Stomach (tissue), 19 donors: ENCODE measurements at places on chromosomes 7 and 10. TPM values are rescaled to one million over a fixed set of nuclear protein-coding genes. Genes with fewer than 3 reads are reported as not detected.

- DNase-seq, result no peak
- no peaks in the 10 kb centered on the region for H3K27me3 ChIP-seq
- H3K4me3 ChIP-seq, result no peak overlapping the region
- H3K4me1 ChIP-seq, result peaks cover 47% of the 10 kb centered on the region
- H3K27ac ChIP-seq, result no peak overlapping the region
Measured at GRCh38 chr7:25754751-25755150, 397.2 kb upstream of the NFE2L3 start.

- DNase-seq, result no peak
- peaks cover 73% of the 10 kb centered on the region for H3K4me1 ChIP-seq
- peaks cover 16% of the 10 kb centered on the region for H3K27me3 ChIP-seq
- H3K27ac ChIP-seq, result peak within 1 kb of the TSS; percentile 93
Measured at GRCh38 chr10:33334153-33334804, at the start of gene NRP1. NRP1 (minus strand) TSS chr10:33334667; CDS start chr10:33334382, 285 bp downstream.

- H3K4me1 ChIP-seq, result peaks cover 13% of the 10 kb centered on the region
- H3K4me3 ChIP-seq, result peak overlapping the region; percentile 73
- no peak for DNase-seq
Measured at GRCh38 chr7:90402785-90403173, 482 bp upstream of the CLDN12 start.

DNA sequence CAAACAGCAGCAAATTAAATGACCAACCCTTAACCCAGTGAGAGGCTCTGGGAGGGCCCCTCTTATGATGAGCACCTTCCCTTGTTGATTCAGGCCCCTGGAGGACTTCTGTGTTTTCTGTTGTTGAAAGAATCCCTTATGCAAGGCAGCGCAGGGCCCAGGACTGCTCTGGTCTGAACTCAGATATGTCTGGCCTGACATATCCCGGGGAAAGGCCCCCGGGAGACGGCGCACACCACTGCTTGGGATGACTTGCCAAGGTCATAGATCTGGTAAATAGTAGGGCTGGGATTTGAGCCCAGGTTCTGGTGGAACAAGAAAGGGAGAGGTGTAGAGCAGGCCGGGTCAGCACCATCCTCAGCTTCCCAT, 124.0 kb downstream of the AOAH start:
- DNase-seq, result no peak
- no peak overlapping the region for H3K27ac ChIP-seq
- no peaks in the 10 kb centered on the region for H3K4me1 ChIP-seq
- no peaks in the 10 kb centered on the region for H3K27me3 ChIP-seq
- no peaks in the 10 kb centered on the region for H3K36me3 ChIP-seq
- H3K4me3 ChIP-seq, result no peak overlapping the region

GRCh38 chr10:13291821-13292773, 7.8 kb downstream of the PHYH start:
- no peak overlapping the region for H3K27ac ChIP-seq
- H3K36me3 ChIP-seq, result peaks cover 58% of the 10 kb centered on the region
- no peaks in the 10 kb centered on the region for H3K27me3 ChIP-seq
- no peak for DNase-seq
- no peaks in the 10 kb centered on the region for H3K4me1 ChIP-seq

- no peak overlapping the region for H3K4me3 ChIP-seq
- no peaks in the 10 kb centered on the region for H3K4me1 ChIP-seq
- no peak for DNase-seq
- no peaks in the 10 kb centered on the region for H3K27me3 ChIP-seq
Measured at GRCh38 chr7:46253520-46253919, 332.4 kb upstream of the IGFBP3 start.

GRCh38 chr7:103689255-103689654, 243.2 kb upstream of the SLC26A5 start:
- DNase-seq, result no peak
- H3K4me3 ChIP-seq, result no peak overlapping the region
- no peaks in the 10 kb centered on the region for H3K4me1 ChIP-seq
- no peak overlapping the region for H3K27ac ChIP-seq
- H3K36me3 ChIP-seq, result no peaks in the 10 kb centered on the region

DNA sequence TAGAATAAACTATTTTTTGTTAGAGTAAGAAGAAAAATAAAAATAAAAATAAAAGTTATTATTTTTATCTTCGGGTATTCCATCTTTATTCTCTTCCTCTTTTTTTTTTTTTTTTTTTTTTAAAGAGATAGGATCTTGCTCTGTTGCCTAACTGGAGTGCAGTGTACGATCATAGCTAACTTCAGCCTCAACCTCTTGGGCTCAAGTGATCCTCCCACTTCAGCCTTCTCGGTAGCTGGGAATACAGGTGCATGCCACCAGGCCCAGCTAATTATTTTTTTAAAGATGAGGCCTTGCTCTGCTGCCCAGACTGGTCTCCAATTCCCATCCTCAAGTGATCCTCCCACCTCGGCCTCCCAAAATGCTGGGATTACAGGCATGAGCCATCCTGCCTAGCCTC, 15.4 kb downstream of the STAM start:
- no peak overlapping the region for H3K4me3 ChIP-seq
- H3K36me3 ChIP-seq, result peaks cover 4% of the 10 kb centered on the region
- no peaks in the 10 kb centered on the region for H3K27me3 ChIP-seq
- H3K4me1 ChIP-seq, result peaks cover 28% of the 10 kb centered on the region

GRCh38 chr7:146414373-146414772, 297.8 kb downstream of the CNTNAP2 start:
- H3K4me1 ChIP-seq, result no peaks in the 10 kb centered on the region
- H3K27me3 ChIP-seq, result no peaks in the 10 kb centered on the region
- H3K4me3 ChIP-seq, result no peak overlapping the region
- no peaks in the 10 kb centered on the region for H3K36me3 ChIP-seq
- DNase-seq, result no peak
- no peak overlapping the region for H3K27ac ChIP-seq

- no peaks in the 10 kb centered on the region for H3K27me3 ChIP-seq
- H3K36me3 ChIP-seq, result no peaks in the 10 kb centered on the region
- DNase-seq, result no peak
- no peak overlapping the region for H3K4me3 ChIP-seq
Measured at GRCh38 chr10:24434961-24435360, 226.0 kb downstream of the KIAA1217 start.

DNA sequence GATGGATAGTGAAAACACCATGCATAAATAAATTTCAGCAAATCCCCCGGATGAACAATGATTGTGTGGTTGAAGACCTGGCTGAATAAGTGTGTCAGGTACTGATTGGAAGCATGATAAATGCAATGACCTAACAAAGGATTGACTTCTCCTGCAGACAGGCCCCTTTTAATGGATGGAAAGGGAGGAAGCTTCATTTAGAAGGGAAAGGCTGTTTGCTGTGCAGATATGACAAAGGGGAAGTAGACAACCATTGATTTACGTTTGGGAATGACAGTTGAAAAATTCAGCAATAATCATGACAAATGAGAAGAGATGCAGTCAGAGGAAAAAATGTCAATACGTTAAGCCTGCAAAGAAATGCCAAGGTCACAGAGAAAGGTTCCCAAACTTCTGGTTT, 503.8 kb downstream of the LRMDA start:
- no peak overlapping the region for H3K4me3 ChIP-seq
- no peak for DNase-seq
- no peaks in the 10 kb centered on the region for H3K36me3 ChIP-seq
- no peaks in the 10 kb centered on the region for H3K4me1 ChIP-seq

GRCh38 chr10:3879073-3879472, 94.1 kb upstream of the KLF6 start:
- no peak overlapping the region for H3K27ac ChIP-seq
- no peak overlapping the region for H3K4me3 ChIP-seq
- H3K27me3 ChIP-seq, result no peaks in the 10 kb centered on the region

DNA sequence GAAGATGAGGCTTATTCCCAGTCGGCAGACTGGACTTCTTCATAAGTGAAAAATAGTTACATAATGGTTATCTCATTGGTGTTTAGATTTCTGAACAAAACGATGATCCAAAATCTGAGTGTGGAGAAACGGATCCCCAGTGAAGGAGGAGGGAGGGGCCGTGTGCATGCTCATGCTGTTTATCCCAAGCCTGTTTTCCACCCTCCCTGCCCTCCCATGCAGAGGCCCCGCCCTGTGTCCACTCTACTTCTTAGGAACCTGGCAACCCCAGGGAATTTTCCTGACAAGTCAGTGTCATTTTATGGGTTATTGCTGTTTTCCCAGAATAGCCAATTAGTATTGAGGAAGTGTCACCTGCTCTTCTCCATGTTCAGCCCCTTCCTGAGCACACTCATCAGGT, 174.0 kb downstream of the CELF2 start:
- DNase-seq, result no peak
- H3K4me3 ChIP-seq, result no peak overlapping the region
- peaks cover 4% of the 10 kb centered on the region for H3K4me1 ChIP-seq
- H3K36me3 ChIP-seq, result peaks cover 18% of the 10 kb centered on the region
- H3K27me3 ChIP-seq, result no peaks in the 10 kb centered on the region

GRCh38 chr7:121305109-121305508, 23.7 kb upstream of the WNT16 start:
- no peak overlapping the region for H3K4me3 ChIP-seq
- no peaks in the 10 kb centered on the region for H3K27me3 ChIP-seq
- H3K27ac ChIP-seq, result no peak overlapping the region
- DNase-seq, result no peak
- no peaks in the 10 kb centered on the region for H3K36me3 ChIP-seq
- H3K4me1 ChIP-seq, result no peaks in the 10 kb centered on the region

- no peak overlapping the region for H3K27ac ChIP-seq
- no peaks in the 10 kb centered on the region for H3K36me3 ChIP-seq
- H3K27me3 ChIP-seq, result peaks cover 7% of the 10 kb centered on the region
- no peaks in the 10 kb centered on the region for H3K4me1 ChIP-seq
- no peak for DNase-seq
Measured at GRCh38 chr10:1577945-1578344, 159.4 kb downstream of the ADARB2 start.

- H3K4me3 ChIP-seq, result no peak overlapping the region
- H3K4me1 ChIP-seq, result no peaks in the 10 kb centered on the region
- no peaks in the 10 kb centered on the region for H3K36me3 ChIP-seq
- no peaks in the 10 kb centered on the region for H3K27me3 ChIP-seq
- no peak for DNase-seq
Measured at GRCh38 chr7:105941596-105941995, 21.5 kb upstream of the CDHR3 start.

- H3K27ac ChIP-seq, result no peak overlapping the region
- H3K4me3 ChIP-seq, result no peak overlapping the region
- H3K4me1 ChIP-seq, result no peaks in the 10 kb centered on the region
- peaks cover 4% of the 10 kb centered on the region for H3K27me3 ChIP-seq
- DNase-seq, result no peak
Measured at GRCh38 chr10:128626397-128627000, 500.3 kb upstream of the MKI67 start.

- no peaks in the 10 kb centered on the region for H3K36me3 ChIP-seq
- H3K27me3 ChIP-seq, result no peaks in the 10 kb centered on the region
- H3K4me3 ChIP-seq, result no peak overlapping the region
- H3K4me1 ChIP-seq, result no peaks in the 10 kb centered on the region
Measured at GRCh38 chr10:10734356-10735064, 283.2 kb upstream of the CELF2 start.

- no peak overlapping the region for H3K4me3 ChIP-seq
- peak; percentile 74 for DNase-seq
- no peaks in the 10 kb centered on the region for H3K4me1 ChIP-seq
Measured at GRCh38 chr10:11424456-11425295, 186.8 kb downstream of the USP6NL start.

DNA sequence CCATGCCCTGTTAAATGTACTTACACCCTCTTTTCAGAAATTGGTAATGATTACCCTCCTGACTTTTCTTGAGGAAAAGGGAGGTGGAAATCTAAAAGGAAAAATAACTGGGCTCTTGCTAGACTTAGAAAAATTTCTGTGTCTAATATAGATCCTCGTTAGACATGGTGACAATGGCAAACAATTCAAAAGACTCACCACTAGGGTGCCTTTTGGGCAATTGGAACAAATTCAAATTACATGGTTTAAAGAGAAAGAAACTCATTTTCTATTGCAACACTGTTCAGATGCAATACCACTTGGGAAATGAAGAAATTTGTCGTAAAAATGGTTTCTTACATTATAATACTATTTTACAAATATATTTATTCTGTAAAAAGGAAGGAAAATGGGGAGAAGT, 950.1 kb downstream of the GRM8 start:
- H3K27me3 ChIP-seq, result no peaks in the 10 kb centered on the region
- no peaks in the 10 kb centered on the region for H3K4me1 ChIP-seq
- no peak for DNase-seq
- H3K36me3 ChIP-seq, result no peaks in the 10 kb centered on the region
- H3K27ac ChIP-seq, result no peak overlapping the region

DNA sequence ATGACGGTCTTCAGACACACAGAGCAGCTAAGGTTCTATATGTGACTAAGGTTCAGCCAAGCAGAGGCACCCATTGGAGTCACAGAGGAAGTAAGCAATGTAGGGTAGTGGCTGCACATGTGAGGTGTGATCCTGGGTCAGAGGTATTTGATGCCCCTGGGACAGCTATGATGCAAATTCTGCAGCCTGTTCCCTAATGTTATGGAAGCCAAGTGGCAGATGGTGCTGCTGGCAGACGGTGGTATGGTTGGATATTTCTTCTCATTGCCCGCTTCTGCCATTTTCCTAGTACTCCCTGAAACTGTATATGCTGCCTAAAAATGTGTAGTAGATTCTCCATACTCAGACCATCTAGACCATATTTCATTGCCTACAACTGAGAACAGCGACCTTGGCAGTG, 7.2 kb downstream of the TAS2R16 start:
- H3K27ac ChIP-seq, result no peak overlapping the region
- no peaks in the 10 kb centered on the region for H3K4me1 ChIP-seq
- H3K27me3 ChIP-seq, result no peaks in the 10 kb centered on the region
- no peaks in the 10 kb centered on the region for H3K36me3 ChIP-seq
- no peak overlapping the region for H3K4me3 ChIP-seq

DNA sequence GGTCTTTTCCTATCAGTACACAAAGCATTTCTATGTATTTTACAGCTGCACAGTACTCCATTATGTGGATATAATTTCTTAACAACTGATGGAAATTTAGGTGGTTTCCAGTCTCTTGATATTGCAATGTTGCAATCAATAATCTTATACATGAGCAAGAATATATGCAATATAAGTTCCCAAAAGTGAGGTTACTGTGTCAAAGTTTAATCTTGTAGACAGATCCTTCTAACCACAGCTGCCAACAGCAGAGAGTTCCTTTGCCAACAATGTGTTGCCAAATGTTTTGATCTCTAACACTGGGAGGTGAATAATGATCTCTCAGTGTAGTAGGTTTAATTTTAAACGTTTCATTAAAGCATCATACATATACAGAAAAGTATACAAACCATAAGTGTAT, 54.5 kb downstream of the CUL2 start:
- H3K27me3 ChIP-seq, result no peaks in the 10 kb centered on the region
- DNase-seq, result no peak
- H3K4me3 ChIP-seq, result no peak overlapping the region
- H3K27ac ChIP-seq, result no peak overlapping the region

- DNase-seq, result no peak
- no peaks in the 10 kb centered on the region for H3K4me1 ChIP-seq
- no peaks in the 10 kb centered on the region for H3K27me3 ChIP-seq
- no peak overlapping the region for H3K4me3 ChIP-seq
Measured at GRCh38 chr10:48455392-48456151, 149.1 kb downstream of the MAPK8 start.

GRCh38 chr7:66800591-66800990, 60.1 kb downstream of the RABGEF1 start:
- no peak overlapping the region for H3K4me3 ChIP-seq
- H3K27me3 ChIP-seq, result no peaks in the 10 kb centered on the region
- DNase-seq, result no peak
- H3K36me3 ChIP-seq, result peaks cover 67% of the 10 kb centered on the region
- no peak overlapping the region for H3K27ac ChIP-seq

The DGKB gene
- total RNA-seq, result 0.89 TPM

The CNTNAP2 gene
- total RNA-seq, result 18.2 TPM

The CYP2C19 gene
- total RNA-seq, result 19.7 TPM

The CDHR3 gene
- 30.1 TPM for total RNA-seq

The FKBP6 gene
- not detected for total RNA-seq

The SGCE gene
- 130 TPM for total RNA-seq

The PSD gene
- 74.7 TPM for total RNA-seq

The UMAD1 gene
- 22.0 TPM for total RNA-seq

The ZCWPW1 gene
- 20.0 TPM for total RNA-seq

The SYNPO2L gene
- total RNA-seq, result not detected

The ITIH5 gene
- 24.4 TPM for total RNA-seq

The AGBL3 gene
- total RNA-seq, result not detected
